Stimulated activated CD8-positive, alpha-beta memory T cell treated with anti-CD3 and anti-CD28 coated beads, Interleukin-7, amount 100 ng/mL, for 1 hour (primary cell): ENCODE measurements at places on chromosomes 11 and 22.

- no peak for DNase-seq
These were observed 29.3 kb downstream of the NAT10 start for GRCh38 chr11:34134765-34135164.

GRCh38 chr22:42069801-42070516, 653 bp downstream of the NAGA start:
- DNase-seq: no peak

DNA sequence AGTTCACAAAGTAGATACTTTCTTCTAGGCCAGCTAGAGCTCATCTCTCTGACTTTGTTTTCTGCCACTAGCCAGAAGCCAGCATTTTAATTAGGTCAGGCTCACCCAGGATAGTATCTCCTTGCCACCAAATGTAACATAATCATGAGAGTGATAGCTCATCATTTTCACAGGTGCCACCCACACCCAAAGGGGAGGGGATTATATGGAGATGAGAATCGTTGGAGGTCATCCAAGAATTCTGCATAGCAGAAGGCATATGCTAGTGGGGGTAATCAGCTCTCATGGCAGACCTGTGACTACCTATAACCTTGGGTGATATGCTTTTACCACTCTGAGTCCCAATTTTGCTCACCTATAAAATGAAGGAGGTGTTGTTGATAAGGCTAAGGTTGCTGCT, 523.0 kb downstream of the METTL15 start:
- DNase-seq: no peak

- no peak for DNase-seq
These were observed 31.9 kb upstream of the PSMA1 start for GRCh38 chr11:14552089-14552488.

- DNase-seq: no peak
These were observed 126.7 kb downstream of the CTTN start for GRCh38 chr11:70525006-70525405.

- DNase-seq: no peak
These were observed 40.0 kb downstream of the SBF1 start for GRCh38 chr22:50434849-50435248.

- no peak for DNase-seq
These were observed 739 bp downstream of the ZMAT5 start for GRCh38 chr22:29765905-29766631.

- no peak for DNase-seq
These were observed 128.6 kb upstream of the DDI1 start for GRCh38 chr11:103907548-103908455.

- no peak for DNase-seq
These were observed 12.5 kb upstream of the PTPRJ start for GRCh38 chr11:47967577-47968525.

DNA sequence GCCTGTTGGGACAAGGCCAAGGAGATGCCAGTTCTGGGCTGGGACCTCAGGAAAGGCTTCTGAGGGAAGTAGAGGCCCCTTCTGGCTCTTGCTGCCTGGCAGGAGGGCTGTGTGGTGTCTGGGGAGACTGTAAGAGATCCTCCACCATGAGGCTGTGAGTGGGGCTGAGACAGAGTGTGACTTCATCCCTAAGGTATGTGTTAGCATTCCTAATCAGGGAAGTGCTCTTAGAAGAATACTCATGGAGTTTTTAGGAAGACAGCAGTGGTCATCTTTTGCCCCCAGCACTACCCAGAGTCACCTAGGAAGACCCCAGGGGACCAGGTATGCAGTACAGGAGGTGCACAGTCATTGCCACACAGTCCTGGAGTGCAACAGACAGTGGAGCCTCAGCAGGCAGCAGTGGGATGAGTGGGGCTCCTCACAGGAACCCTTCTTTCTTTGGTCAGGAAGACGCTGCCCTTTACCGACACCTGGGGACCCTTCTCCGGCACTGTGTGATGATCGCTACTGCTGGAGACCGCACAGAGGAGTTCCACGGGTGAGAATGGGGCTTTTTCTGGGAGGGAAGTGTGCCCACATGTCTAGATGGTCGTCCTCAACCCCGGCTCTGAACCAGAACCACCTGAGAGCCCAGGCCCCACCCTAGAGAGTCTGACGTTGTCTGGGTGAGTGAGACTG, 2.8 kb downstream of the RIC8A start:
- DNase-seq: no peak

DNA sequence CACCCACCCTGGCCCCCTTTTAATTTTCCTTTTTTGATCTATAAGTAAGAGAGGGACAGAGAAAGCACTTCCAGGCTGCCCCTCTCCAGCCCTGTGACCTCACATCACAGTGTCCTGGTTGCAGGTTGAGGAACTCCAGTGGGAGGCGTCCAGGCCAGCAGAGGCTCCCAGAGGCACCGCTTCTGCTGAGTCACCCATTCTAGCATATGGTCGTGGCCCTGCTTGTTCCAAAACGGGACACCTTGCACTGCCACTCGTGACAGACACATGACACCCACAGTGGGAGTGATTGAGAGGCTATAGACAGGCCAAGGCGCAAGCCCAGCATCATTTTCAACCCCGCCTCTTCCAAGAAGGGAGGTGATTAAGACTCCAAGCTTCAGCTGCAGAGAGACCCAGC, 16.0 kb upstream of the TMPRSS4 start:
- DNase-seq: no peak

DNA sequence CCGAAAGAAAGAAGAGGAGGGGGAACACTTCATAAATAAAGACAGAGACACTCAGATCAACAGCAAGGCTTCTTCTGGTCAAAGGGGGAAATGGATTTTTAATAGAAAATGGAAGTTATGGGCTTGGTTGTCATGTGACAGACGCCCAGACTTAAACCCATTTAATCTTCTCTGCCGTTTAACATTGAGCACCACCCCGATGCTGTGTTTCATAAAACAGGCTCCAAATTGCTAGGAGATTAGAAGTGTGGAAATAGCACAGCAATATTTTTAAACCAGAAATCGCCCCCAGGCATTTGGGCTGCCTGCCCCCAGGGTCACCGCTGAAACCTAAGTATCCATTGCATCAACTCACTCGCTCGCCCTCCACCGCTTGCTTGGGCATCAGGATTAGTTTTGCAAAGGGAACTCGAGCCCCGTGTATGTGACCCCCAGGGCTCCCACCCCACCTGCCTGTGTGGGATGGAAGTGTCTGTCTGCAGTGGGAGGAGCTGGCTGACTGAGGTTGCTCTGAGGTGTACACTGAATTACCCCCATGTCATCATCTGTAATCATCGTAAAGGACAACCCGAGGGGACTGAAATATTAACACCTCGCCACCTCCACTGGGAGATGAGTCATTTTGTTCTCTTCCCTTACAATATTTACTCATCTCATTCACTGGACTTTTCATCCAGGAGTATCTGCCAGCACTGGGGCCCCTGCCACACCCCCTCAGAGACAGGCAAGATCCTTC, 10.7 kb downstream of the DSCAML1 start:
- DNase-seq: no peak

DNA sequence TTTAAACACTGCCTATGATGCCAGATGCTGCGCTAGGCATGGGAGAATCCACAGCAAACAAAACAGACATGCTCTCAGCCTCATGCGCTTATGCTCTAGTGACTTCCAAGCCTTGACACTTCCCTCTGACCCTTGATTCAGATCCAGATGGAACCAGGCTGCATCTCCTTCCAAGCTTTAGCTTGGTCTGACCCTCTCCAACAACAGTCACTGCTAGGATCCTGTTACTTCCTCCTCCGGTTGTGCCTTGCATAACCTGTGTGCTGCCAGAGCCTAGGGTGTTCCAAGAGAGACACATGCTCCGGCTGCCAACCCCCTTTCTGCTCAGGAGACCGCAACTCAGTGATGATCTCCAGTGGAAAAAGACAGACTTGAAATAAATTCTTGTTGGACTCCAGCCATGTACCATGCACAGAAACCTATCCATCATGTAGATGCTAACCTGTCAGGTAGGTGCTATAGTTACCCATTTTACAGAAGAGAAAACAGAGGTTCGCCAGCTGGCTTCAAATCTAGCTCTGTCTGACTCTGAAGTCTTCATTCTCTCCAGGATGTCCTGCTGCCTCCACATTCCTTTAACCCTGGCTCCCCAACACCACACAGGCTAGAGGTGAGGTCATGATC, 136.3 kb upstream of the TEAD1 start:
- no peak for DNase-seq

GRCh38 chr22:19016081-19016766, 80.1 kb upstream of the PRODH start:
- no peak for DNase-seq

DNA sequence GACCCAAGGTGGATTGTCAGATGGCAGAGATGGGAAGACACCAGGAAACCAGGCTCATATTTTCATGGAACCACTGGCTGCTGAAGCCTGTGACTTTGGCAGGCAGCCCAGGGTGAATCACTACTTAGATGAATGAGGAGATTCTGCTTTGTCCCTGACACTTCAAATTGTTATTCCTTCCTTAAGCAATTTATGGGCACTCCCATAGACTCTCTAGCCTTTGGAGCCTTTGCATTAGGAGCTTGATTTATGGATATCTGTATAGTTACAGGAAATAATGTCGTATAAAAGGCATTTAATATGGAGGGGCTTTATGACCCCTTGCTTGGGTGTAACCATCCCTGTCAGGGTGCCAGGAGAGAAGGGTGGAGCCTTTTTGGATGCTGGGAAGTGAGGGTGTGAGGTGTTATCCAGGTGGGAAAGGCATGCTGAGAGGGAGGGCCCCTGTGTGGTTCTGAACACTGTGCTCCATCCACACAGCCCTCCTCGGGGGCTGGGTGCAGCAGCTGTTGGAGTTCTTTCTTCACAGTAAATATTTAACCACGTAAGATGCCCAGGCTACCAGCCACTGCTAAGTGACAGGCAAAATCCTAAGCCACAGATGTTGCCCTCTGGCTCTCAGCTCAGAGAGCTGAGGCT, 35.3 kb downstream of the IL18 start:
- no peak for DNase-seq

GRCh38 chr11:86091566-86091965, 22.7 kb upstream of the PICALM start:
- DNase-seq: no peak
